AG09319 (cell line): ENCODE measurements at places on chromosomes 3 and 15.

GRCh38 chr15:52523647-52524046, 5.0 kb downstream of the MYO5A start:
- no peak for DNase-seq

DNA sequence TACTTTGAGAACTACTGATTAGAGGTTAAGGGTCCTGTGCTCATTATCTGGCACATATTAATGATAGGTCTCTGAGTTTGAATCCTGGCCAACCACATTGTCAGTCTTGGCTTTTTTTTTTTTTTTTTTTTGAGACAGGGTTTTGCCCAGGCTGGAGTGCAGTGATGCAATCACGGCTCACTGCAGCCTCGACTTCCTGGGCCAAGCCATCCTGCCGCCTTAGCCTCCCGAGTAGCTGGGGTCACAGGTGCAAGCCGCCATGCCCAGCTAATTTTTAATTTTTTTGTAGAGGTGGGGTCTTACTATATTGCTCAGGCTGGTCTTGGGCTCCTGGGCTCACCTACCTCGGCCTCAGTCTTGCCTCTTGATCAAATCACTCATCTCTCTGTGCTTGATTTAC, 547 bp upstream of the PCCB start:
- no peak for DNase-seq

DNA sequence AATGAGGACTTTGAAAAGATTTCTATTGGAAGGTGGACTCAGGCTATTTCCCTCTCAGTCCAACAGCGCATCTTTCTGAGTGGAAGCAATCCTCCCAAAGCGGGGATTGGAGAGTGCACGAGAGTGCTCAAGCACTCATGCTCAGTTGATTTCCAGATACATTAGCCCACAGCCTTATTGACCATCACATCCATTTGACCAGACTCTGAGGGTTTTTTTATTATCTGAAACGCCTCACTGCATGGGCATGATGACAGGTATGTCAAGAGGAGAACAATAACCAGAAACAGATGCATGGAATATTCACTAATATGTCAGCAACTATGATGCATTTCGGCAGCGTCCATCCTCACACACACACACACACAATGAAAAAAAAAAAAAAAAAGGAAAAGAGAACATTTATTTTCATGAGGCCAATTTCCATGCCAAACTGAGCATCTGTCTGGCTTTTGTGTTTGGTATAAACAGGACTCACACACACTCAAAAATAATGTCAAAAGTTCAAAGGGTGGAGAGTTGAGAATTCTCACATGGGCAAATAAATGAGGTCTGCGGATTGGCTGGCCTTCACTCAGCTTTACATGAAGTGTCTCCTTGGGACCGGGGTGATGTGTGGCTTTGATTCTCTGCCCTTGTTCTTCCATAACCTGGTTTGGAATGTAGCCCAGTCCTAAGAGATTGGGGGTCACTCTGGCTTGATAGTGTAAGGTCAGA, 371.6 kb downstream of the MCTP2 start:
- DNase-seq: no peak

DNA sequence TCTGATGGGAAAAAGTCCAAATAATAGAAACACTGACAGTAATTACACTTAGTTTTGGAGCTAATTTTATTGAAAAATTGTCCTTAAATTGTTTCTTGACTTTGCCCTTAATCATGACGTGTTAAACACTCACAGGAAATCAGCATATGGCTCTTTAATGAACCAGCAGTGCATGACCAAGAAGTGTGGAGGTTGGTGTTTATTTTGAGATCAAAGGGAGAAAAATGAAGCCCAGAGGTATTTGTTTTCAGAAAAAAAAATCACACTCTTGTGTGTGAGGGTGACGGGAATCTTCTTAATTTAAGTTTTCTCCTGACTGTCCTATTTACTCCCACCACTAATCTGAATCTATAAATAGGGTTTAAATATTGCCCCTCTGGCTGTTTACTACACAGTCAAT, 28.8 kb upstream of the SYNM start:
- no peak for DNase-seq

DNA sequence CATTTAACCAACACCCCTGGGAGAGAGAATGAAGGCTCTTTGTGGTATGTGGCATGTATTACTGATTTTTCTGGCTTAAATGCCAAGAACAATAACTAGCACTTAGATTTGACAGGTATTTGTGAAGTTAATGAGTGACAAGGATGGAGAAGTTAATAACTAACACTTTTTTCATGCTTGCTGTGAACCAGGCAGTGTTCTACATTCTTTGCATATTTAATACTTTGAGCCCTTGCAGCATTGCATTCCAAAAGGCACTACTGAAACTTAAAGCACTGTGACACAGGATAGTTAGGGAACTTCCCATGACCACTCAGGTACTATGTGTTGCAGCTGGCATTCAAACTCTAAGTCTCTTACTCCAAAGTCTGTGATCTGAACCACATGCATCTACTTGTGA, 650.6 kb downstream of the ZPLD1 start:
- DNase-seq: no peak

DNA sequence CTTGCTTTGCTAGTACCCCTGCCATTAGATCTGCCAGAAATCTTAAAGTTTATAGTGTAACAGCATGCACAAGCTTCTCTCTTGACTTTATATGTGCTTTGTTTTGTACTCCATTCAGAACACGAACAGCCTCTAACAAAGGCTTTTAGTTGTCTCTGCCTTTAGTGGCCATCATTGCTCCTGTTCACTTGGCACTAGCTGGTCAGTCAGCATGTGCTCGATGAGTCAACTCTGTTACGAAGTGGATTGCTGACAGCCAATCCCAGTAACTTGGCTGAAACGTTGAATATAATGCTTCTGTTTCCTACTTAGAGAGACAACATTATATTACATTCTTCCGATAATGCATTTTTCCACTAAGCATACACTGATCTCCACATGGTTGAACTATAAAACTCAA, 349.2 kb downstream of the NAALADL2 start:
- no peak for DNase-seq

DNA sequence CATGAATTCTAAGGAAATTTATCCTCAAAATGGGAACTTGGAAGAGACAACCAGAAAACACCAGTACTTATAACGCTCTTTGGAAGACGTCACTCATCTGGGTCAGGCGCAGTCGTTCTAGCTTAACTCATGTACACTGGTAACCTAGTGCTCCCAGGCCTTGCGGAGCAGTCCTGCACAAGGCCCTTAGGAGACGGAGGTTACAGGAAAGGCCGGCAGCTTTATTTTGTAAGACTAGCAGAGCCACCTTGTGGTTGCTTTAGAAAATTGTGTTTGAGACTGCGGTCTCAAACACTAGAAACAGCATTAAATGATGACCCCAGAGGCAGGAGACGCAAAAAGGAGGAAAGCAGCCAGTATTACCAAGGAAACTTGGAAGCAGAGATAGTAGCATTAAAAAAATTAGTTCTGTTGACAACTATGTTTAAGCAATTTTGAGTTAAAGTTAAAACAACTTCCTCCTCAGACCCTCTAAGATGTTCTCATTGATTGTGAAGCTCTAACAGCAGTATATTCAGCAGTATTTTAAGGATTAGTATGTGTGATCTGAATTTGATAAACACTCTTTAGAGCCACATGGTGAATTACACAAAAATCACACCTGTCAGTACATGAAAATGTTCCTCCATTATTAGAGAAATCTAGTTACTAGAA, 141.9 kb upstream of the C2CD4B start:
- peak; percentile 30 for DNase-seq

- DNase-seq: no peak
Measured at GRCh38 chr15:85443593-85444087, 63.2 kb downstream of the AKAP13 start.

GRCh38 chr3:66671291-66671690, 170.5 kb upstream of the LRIG1 start:
- no peak for DNase-seq

- no peak for DNase-seq
Measured at GRCh38 chr3:9008550-9009255, 45.4 kb upstream of the RAD18 start.

- no peak for DNase-seq
Measured at GRCh38 chr15:37102305-37103162, 2.2 kb upstream of the MEIS2 start.

- no peak for DNase-seq
Measured at GRCh38 chr15:48373821-48374451, 42.7 kb downstream of the DUT start.

DNA sequence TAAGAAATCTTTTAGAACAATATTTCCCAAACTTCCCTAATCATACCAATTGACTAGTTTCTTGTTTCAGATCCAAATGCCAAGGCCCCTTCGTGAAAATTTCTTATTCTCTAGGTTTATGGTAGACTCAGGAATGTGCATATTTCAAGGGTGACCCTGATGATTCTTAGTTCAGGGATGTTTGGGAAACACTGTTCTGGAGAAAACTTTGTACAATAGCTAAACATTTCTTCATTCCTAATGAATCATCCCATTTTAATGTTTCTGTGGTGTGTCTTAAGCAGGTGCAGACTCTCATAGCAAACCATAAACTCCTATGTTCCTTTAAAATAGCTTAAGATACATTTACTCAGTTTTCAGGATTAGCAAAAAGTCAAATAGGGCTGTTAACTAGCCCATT, 314.5 kb downstream of the TIGIT start:
- no peak for DNase-seq

DNA sequence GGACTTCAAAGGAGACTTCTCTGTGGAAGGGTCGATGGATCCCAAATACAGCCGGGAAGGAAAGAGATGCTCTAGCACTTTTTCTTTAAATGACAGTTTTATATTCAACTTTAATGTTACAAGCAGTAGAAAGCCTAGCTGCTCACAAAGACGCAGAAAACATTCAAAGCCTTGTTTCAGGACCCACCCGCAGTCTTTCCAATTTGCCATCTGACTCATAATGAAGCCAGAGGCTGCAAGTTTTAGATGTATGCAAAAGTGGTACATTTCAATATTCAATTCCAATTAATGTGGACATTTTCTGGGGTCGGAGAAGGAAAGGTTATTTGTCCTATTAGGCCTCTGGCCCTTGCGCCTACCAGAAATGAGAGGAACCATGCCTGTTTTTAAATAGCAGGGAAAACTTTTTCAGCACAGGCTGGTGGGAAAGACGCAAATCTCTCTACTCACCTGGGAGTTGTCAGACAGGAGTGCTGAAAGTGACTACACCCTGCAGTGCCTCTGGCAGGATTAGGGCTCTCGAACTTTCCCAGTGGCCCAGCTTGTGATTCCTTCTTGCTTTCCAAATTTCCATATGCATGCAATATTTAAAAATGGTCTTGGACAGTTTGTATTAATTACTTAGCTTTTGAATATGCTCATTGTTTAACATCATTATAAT, 117.4 kb upstream of the MBNL1 start:
- DNase-seq: no peak

DNA sequence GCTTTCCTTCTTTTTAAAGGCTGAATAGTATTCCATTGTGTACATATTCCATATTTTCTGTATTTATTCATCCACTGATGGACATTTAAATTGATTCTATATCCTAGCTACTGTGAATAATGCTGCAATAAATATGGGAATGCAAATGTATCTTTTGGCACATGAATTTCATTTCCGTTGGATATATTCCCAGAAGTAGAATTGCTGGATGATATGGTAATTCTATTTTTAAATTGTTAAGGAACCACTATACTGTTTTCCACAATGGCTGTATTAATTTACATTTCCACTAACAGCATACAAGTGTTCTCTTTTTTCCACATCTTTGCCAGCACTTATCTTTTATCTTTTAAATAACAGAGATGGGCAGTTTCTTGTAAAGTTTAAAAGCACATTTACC, 302.7 kb downstream of the CTNNB1 start:
- DNase-seq: no peak

- DNase-seq: no peak
Measured at GRCh38 chr3:78026318-78026828, 986.5 kb downstream of the ROBO2 start.

GRCh38 chr15:90086868-90087268, 15.4 kb downstream of the IDH2 start:
- no peak for DNase-seq

DNA sequence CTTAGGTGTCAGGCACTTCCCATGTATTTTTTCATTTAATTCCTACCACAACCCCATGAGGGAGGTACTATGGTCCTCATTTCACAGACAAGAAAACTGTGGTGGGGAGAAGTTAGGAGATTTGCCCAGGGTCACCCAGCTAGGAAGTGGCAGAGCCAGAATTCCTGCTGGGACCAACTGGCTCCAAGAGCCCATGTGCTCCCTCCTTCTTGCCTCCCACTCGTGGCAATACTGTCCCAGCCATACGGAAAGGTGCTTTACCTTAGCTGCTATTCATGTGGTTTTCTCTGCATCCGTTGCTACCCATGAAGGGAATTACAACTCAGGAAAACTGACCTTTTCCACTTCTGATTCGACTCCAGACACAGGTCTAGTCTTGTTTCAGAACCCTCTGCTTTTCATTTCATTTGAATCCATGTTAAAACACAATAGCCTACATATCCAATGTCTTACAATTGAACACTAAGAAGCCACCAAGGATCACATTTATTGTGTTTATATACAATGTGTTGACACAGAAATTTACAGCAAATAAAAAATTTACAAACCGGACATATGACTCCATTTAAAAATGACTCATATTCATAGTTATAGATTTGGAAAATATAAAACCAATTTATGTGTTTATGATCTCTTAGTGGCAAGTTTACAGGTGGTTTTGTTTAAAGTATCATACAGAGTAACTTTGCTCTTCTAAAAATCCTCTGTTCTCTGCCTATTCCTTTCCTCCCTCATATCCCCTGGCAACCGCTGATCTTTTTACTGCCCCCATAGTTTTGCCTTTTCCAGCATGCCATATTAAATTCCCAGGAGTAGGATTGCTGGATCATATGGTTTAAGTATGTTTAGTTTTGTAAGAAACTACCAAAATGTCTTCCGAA, 58.8 kb downstream of the BTD start:
- DNase-seq: no peak

- no peak for DNase-seq
Measured at GRCh38 chr15:63407612-63408011, 26.0 kb upstream of the CA12 start.

- DNase-seq: no peak
Measured at GRCh38 chr3:169529013-169529412, 134.5 kb downstream of the MECOM start.

DNA sequence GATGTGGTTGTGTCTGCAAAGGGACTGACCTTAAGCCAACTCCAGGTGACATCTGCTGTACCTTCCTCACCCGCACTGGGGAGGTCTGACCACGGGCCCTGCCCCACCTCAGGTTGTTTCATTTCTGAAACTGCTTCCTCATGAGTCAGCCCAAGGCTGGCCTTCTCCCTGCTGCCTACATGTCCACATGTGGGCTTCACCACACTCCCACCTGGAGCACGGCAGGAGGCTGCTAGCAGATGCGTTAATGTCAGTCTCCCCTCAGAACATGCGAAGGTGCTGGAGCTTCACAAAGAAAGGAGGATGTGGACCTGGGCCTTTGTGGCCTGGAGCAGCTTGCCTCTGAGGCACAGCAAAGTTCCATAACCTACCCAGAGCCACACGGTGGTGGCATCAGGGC, 69.4 kb upstream of the PLXNA1 start:
- DNase-seq: no peak

- DNase-seq: no peak
Measured at GRCh38 chr15:36325206-36325605, 254.2 kb upstream of the CDIN1 start.

DNA sequence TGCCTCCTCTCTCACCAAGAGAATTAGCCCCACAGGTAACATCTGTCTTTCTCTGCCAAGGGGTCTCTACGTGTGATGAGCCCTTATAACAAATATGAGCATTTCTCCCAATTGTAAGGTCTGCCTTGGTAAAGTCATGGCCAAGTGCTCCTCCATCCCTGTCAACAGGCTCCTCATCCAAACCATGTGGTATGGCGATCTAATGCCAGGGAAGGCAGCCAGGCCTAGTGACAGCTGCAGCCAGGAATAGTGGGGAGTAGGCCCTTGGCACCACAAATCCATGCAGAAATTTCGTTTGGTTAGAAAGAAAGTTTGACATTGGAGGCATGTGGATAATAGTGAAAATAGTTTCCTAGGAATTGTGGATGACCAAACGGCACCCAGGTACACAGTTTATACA, 4.7 kb upstream of the LRTM1 start:
- DNase-seq: no peak
